WTC11 (cell line): ENCODE measurements at places on chromosomes 3 and 15.

GRCh38 chr15:71186267-71186666 is 71.0 kb downstream of the THSD4 start:
- no peak for DNase-seq

- DNase-seq, result no peak
Measured at GRCh38 chr3:172464306-172464705, 16.1 kb upstream of the GHSR start.

GRCh38 chr15:81779181-81779580 is 266.6 kb downstream of the MEX3B start:
- no peak for DNase-seq

GRCh38 chr3:58588030-58588614 is 10.9 kb upstream of the FAM107A start:
- DNase-seq, result peak; percentile 68

GRCh38 chr3:106242781-106243180 is 374.0 kb upstream of the CBLB start:
- no peak for DNase-seq

DNA sequence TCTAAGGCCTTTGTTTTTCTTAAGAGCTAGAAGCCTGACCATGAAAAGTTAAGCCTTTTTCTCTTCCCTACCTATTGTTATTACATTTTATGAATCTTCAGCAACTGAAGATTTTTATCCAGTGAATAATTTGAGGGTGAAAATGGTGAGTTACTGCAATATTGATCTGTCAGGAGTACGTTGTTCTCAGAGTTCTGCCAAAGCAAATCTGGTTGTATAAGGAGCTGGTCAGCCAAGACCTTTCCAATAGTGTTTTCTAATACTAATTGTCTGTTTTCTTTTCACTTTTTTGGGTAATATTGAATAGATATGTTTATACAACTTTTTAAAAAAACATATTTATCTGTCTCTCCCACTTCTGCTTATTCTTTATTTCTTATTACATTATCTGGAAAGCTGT is 15.0 kb downstream of the SPTSSB start:
- no peak for DNase-seq
